Myocyte (in vitro differentiated cells): ENCODE measurements at places on chromosomes 3 and 15. TPM values are rescaled to one million over a fixed set of nuclear protein-coding genes. Genes with fewer than 3 reads are reported as not detected.

APOD gene
- total RNA-seq = 3.6 and 5.5 TPM in 2 replicates

TUSC7 gene
- total RNA-seq = not detected in 2 replicates

XPC gene
- 22.3 and 27.0 TPM in 2 replicates for total RNA-seq

MYO5C gene
- total RNA-seq = 0.31 and 0.64 TPM in 2 replicates

P2RY14 gene
- not detected in 2 replicates for total RNA-seq

NOX5 gene
- 1.1 and 1.3 TPM in 2 replicates for total RNA-seq

TRAK1 gene
- 75.5 and 117 TPM in 2 replicates for total RNA-seq

SOX14 gene
- total RNA-seq = not detected in 2 replicates

AP3B2 gene
- not detected in 2 replicates for total RNA-seq

PLA2G4E gene
- not detected in 2 replicates for total RNA-seq

COLQ gene
- total RNA-seq = 2.9 and 24.8 TPM in 2 replicates

MST1 gene
- total RNA-seq = 10.8 and 15.7 TPM in 2 replicates

ARPP21 gene
- 299 and 379 TPM in 2 replicates for total RNA-seq

ICE2 gene
- total RNA-seq = 12.6 and 13.9 TPM in 2 replicates

C15orf61 gene
- total RNA-seq = 4.6 and 9.8 TPM in 2 replicates

- peak; percentile 35 for DNase-seq
These were observed 37.8 kb downstream of the EHHADH start for GRCh38 chr3:185215873-185216606.

DNA sequence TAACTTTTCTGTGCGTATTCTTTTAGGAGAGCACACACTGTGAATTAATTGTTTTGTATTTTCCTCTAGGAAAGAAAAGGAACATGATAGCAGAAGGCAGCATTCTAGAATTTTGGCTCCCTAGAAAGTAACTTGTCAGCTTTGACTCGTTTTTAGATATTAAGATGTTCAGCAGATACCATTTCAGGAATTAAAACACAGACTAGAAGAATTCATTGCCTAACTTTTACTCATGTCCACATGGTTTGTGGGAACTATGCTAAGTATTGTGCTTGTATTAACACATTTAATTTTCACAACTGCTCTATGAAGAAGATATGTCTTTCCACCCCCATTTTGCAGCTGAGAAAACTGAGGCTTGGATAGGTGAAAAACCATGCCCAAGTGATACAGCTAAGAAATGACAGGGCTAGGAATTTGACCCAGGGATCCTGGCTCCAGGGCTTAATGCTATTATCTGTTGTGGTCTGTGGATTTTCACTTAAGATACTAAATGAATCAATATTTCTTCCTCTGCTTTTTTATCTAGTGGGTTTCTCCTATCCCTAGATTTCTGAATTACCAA lies 128.8 kb downstream of the MITF start:
- DNase-seq = no peak

GRCh38 chr3:72284471-72284870 lies 499.5 kb upstream of the PROK2 start:
- DNase-seq = no peak

GRCh38 chr3:157074490-157074889 lies 85.5 kb downstream of the CCNL1 start:
- DNase-seq = no peak

- DNase-seq = peak; percentile 64
These were observed 49.1 kb downstream of the DNASE1L3 start for GRCh38 chr3:58161435-58162398.

DNA sequence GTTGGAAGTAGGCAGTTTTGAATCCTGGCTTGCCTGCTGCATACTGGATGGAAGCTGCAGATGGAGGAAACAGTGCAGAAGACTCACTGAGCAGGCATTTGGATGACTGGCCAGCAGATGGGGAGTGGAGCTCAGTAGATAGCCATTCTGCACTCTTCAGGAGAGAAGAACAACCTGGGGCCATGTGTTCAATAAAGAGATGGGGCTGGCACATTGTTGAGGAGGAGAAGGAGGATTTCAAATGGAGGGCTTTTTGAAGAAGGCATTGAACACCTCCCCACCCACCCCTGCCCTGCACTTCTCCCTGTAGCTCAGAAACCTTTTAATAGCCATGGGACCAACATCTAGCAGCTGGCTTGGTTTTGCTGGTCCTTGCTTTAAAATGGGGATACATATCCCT lies 109.8 kb downstream of the CACNA1D start:
- DNase-seq = no peak

- DNase-seq = no peak
These were observed 26.4 kb upstream of the SKIL start for GRCh38 chr3:170331143-170331542.

GRCh38 chr15:89072277-89072869 lies 15.9 kb upstream of the ABHD2 start:
- no peak for DNase-seq

- DNase-seq = no peak
These were observed 53.8 kb downstream of the FSIP1 start for GRCh38 chr15:39728845-39729244.

- DNase-seq = no peak
These were observed 4.1 kb downstream of the MYL3 start for GRCh38 chr3:46859001-46859710.

- DNase-seq = no peak
These were observed 25.0 kb upstream of the TM4SF1 start for GRCh38 chr3:149402481-149402880.

GRCh38 chr3:16073203-16073602 lies 101.3 kb upstream of the GALNT15 start:
- no peak for DNase-seq

- no peak for DNase-seq
These were observed 23.5 kb upstream of the ARPIN start for GRCh38 chr15:89936051-89936785.

DNA sequence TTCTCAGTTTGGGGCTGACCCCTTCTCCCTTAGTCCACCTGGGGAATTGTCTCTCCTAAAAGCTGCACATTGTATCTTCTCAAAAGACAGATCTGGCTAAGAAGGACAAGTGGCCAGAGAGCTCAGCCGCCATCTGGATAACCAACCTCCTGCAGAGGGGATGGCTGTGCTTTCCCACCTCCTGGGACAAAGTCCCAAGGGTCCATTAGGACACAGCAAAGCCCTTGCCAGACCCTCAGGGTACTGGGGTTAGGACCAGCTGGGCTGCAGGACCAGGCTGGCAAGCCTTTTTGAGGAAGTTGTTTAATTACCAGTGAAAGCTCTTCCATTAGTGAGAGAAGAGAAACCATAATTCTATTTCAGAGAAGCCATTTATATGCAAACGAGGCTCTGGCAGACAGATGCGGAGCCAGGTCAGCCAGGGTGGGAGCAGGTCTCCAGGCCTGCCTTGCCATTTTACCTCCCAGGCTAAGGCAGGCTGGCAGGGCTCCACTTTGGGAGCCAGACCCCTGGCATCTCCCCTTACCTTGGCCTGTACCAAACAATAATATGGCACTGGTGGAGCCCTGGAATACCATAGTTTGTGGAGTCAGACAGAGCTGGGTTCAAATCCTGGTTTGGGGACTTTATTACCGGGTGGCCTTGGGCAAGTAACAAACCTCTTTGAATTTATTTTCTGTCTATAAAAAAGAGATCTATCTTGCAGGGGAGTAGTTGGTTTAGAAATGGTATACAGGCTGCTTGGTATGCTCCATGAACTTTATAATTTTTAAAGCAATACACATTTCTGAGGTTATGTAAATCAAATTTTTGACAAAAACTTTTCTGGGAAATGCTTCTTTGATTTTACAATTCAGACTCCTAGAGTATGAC lies 17.9 kb downstream of the SHF start:
- DNase-seq = no peak

DNA sequence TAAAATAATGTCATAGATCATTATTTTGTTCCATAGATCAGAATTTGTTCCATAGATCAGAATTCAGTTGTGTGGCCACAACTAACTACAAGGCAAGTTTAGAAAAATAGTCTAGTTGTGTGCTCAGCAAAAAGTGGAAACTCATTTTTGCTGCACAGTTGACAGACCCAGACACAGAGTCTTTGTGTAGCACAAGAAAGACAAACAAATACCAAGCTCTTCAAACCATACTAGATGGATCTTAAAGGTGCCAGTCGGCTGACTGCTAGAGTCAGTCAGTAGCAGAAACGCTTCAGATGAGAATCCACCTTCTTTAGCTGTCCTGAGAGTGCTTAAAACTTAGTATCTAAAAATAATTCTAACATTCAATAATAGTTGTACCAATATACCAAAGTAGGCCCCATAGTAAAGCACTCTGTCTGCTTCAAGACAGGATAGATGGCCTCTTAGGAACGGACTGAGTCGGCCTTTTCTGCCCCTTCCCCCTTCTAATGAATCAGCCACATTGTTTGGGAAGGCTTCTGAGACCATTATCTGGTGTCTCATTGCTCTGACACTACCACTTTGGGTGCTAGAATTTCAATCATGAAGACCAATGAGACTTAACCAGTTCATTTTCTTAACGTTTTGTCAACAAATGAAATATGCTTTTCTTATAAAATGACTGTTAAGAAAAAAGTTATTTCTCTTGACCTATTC lies 27.7 kb upstream of the SLC4A7 start:
- DNase-seq = peak; percentile 30

DNA sequence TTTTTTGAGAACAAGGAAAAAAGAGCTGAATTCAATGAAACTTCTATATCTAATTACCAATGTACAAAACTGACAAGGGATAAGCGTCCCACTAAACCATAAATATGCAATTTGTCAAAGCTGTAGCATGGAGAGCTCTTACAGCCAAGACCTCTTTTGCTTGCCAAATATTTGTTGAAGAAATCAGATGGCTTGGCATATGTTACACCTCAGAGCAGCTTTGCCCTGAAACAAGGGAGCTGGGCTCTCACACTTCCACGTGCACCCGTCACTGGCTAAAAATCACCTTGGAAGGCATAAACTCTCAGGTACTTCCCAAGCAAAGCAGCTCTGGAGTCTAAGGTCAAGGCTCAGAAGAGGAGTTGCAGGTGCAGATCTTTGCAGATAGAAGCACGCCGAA lies 324.7 kb upstream of the SLCO3A1 start:
- DNase-seq = no peak

DNA sequence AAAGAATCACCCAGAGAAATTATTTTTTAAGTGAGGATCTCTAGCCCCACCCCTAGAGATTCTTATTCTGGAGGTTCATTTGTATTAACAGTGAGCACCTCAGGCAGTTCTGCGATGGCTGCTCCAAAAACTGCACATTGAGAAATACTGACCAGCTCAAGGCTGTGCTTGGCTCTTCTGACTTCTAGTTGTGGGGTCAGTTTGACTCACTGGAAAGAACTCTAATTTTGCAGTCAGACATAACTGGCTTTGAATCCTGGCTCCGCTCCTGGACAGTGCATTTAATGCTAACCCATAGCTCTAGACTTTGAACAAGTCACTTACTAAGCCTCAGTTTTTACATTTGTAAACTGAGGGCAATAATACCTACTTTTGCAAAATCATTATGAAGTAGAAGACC lies 123.6 kb upstream of the SKOR1 start:
- DNase-seq = no peak

DNA sequence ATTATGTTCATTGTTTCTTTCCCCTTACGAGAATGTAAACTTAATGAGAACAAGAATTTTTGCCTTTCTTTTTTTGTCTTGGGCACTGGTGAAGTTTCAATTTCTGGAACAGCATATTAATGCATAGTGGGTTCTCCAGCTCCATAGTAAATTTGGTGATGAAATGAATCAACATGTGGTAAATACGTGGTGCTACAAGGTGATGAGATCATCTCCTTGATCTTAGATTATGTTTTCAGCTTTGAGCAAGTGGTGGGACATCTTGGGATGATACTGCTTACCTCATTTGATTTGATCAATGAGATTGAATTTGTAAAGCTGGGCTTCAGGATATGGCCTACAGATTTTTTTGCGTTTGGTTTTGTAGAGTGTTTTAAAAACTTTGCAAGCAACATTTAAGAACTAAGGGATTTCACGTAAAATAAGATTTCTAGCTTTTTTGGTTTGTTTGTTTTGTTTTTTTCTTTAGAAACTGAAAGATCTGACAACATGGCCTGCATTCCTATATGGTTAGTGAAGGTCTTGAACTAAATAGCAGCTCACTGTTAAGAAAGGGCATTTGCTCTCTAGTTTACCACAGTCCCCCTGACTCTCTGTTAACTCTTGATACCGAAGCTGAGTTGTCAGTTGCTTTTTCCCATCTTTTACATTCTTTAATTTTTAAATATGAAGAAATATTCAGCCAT lies 45.6 kb downstream of the FNDC3B start:
- DNase-seq = no peak
